ENCODE measurements at places on chromosomes 2 and 18. TPM values are rescaled to one million over a fixed set of nuclear protein-coding genes. Genes with fewer than 3 reads are reported as not detected.

The NT5DC4 gene
- polyA plus RNA-seq = 0.18 TPM

DNA sequence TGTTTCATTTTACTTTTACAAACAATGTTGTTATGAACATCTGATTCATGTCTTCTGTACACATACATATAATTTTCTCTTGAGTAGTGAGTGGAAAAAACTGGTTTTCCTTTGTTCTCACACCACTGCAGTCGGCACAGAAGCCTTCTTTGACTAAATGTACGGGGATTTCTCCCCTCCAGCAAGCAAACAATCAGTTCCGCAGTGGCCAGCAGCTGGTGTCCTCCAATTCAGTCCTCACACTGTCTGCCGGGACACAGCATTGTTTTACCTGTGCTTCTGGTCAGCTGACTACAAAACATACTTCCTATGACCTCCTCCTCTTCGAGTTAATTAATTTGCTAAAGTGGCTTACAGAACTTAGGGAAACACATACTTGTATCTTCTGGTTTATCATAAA, 202.8 kb downstream of the WDR7 start:
- no peak for DNase-seq

The AGXT gene
- polyA plus RNA-seq = 0.11 TPM

The FEV gene
- polyA plus RNA-seq = not detected

DNA sequence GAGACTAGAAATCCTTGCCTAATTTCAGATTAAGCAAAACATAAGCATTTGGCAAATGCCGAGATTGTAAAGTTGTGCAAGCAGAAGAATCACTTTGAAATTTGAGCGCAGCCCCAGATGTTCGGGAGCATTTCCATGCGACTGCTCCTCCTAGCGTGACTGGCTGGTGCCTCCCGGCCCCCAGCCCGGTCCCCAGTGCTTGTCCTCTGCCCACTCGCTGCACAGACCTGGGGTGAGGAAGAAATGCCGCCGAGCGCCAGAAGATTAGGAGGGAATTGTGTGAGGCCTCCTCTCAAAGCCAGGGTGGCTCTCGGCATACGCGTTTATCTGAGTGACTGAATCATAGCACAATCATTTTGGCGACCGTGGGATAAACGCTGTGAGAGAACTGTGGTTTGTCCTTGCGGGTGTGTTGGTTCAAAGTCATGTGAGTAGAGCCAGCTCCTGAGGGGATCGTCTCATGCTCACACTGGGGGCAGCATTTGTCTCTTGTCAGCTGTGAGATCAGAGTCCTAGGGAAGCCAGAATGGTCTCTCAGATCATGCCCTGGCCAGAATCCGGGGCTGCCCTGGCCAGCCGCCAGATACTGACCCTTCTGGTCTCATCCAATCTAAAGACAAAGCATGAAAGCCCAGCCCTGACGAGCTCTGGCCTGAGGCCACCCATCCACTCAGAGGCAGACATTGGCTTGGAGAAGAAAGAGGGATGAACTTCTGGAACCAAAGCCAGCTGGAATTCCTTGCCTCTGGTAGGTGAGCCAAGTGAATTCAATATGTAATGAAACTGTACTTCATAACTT, 189.3 kb downstream of the SH3RF3 start:
- peak; percentile 95 for DNase-seq

- DNase-seq = no peak
Observed at GRCh38 chr2:7567646-7568045, 650.4 kb downstream of the RNF144A start.

The CPO gene
- polyA plus RNA-seq = 0.17 TPM

The LRRTM4 gene
- polyA plus RNA-seq = 1.6 TPM

The SLC9A4 gene
- not detected for polyA plus RNA-seq

DNA sequence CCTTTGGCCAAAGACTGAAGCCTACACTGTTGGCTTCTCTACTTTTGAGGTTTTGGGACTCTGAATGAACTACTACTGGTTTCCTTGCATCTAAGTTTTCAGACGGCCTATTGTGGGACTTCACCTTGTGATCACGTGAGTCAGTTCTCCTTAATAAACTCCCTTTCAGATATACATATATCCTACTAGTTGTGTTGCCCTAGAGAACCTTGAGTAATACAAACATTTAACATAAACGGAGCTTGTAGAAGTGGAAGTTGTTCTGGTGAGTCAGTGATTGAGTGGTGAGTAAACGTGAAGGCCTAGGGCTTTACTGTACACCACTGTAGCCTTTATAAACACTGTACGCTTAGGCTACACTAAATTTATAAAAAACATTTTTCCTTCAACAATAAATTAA, 107.2 kb upstream of the CDH2 start:
- DNase-seq = no peak

GRCh38 chr2:167100506-167100905, 212.2 kb downstream of the XIRP2 start:
- DNase-seq = no peak

The CNDP1 gene
- 0.31 TPM for polyA plus RNA-seq

The ACTG2 gene
- 10.8 TPM for polyA plus RNA-seq

- DNase-seq = peak; percentile 72
Observed at GRCh38 chr2:186575302-186575701, 14.6 kb upstream of the ITGAV start.

GRCh38 chr18:73940721-73941120, 206.9 kb downstream of the FBXO15 start:
- DNase-seq = no peak

DNA sequence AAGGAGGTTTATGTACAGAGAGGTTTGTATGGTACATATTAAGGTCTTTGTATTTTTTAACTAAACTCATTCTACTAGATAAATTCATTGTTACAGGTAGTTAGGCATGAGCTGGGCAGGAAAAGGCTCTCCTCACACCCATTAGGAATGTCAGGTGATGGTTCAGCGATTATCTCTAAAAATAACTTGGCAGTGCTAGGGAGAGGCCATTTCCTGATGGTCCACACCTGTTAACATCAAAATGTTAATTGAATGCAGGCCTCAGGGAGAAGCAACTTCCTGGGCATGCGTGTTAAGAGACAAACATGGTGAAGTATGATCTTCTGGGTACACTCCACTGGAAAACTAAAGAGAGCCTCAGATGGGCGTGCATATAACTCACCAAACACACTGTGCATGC, 73.6 kb downstream of the ARL6IP6 start:
- no peak for DNase-seq

The HOXD9 gene
- polyA plus RNA-seq = 7.1 TPM

The LIPG gene
- 4.7 TPM for polyA plus RNA-seq

- DNase-seq = peak; percentile 46
Observed at GRCh38 chr2:6148882-6149281, 456.7 kb downstream of the SOX11 start.

- no peak for DNase-seq
Observed at GRCh38 chr18:73409242-73409641, 541.5 kb upstream of the NETO1 start.

- no peak for DNase-seq
Observed at GRCh38 chr2:65053199-65053598, 3.0 kb upstream of the CEP68 start.

- DNase-seq = no peak
Observed at GRCh38 chr2:82007071-82007664, 1702.6 kb upstream of the LRRTM1 start.

GRCh38 chr2:170354855-170355780, 177.2 kb downstream of the MYO3B start:
- no peak for DNase-seq

The GKN2 gene
- polyA plus RNA-seq = not detected

The EVX2 gene
- not detected for polyA plus RNA-seq

GRCh38 chr2:234218266-234219045, 168.0 kb downstream of the SPP2 start:
- no peak for DNase-seq

The CACNB4 gene
- polyA plus RNA-seq = 3.9 TPM

DNA sequence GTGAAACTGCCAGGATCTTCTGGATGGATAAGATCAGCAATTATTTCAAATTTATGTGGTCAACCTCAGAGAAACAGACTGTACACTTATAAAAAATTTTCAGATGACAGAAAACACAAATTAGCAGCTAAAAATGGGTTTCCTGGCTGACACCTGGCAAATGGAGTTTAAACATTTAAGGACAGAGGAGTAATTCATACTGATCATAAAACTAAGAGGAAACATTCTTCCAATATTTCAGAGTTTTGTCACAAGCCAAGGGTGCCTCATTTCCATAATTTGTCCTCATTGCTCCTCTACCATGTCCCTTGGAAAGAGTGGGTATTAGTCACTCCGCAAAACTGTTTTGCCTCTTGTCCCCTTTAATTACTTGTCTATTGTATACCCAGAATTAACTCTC, 70.2 kb downstream of the TMEFF2 start:
- no peak for DNase-seq

DNA sequence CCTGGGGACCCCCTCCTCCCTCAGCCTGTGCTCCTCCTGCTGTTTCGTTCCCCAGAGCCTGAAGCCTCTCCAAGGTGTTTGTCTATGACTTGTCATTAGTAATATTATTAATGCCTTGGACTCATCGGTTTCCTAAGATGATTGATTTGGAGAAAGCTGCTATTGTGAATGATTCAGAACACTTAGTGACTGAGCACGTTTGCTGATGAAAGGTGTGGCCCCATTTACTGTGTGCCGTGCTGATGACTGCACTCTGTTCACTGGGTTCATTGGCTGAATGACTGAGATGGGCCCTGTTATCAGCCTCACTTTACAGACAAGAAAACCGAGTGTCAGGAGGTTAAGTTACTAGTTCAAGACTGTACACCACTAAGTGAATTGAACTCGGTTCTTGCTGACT, 111.4 kb downstream of the SPP2 start:
- DNase-seq = no peak

- no peak for DNase-seq
Observed at GRCh38 chr2:201059961-201060755, 11.3 kb downstream of the HYCC2 start.

GRCh38 chr2:228072669-228073068, 108.8 kb downstream of the SPHKAP start:
- DNase-seq = no peak

- DNase-seq = no peak
Observed at GRCh38 chr2:217739741-217740140, 263.1 kb downstream of the TNS1 start.

The GAL3ST2 gene
- 0.26 TPM for polyA plus RNA-seq

DNA sequence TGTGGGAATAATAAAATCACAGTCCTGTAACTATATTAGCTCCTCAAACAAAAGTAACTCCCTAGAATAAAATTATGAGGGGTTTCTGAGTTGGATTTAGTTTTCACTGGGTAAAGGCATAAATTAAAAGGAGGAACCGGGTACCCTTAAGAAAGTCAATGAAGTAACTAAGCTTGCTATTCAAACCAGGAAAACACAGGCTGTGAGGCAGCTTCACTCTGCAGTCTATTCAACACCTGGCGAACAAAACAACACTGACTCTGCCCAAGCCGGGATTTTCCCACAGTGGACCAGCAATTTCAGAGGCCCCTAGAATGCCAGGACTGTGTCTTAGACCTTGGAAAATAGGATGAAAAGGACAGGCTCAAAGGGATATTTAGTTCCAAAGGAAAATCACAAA, 24.6 kb upstream of the CREB1 start:
- DNase-seq = no peak

DNA sequence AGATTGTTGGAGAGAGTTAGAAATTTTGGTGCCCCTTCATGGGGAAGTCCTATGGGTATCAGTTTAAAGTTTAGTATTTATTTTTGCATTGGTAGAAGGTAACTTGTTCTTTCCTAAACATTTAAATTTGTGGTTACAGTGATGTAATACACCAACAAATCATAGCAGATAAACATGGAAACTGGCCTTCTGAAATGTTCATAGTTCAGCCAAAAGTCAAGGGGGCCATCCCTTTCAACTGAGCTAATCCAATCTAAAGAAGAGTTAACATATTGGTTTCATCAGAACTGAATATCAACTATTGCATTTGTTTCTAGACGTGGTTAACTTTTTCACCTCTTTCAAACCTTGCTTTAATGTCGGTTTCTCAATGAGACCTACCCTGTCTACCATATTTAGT, 46.3 kb downstream of the PPP1R1C start:
- DNase-seq = no peak

- no peak for DNase-seq
Observed at GRCh38 chr2:165567273-165567672, 97.8 kb downstream of the CSRNP3 start.

The CRACDL gene
- polyA plus RNA-seq = 1.6 TPM

The R3HDM1 gene
- 26.5 TPM for polyA plus RNA-seq

DNA sequence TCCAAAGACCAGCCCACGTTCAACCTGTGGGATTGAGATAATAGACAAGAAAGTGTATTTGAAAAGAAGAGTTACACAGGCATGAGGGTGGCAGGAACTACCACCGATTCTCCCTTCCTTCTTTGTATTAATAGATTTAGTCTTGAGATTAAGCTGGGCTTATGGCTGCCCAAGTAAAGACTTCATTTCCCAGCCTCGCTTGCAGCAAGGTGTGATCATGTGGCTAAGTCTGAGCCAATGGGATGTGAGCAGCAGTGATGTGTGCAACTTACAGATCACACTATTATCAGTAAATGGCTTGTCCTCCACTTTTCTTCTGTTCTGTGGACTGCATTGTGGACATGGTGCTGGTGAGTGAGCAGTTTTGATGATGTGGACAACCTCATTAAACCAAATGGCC, 101.7 kb downstream of the POLR1A start:
- DNase-seq = no peak

DNA sequence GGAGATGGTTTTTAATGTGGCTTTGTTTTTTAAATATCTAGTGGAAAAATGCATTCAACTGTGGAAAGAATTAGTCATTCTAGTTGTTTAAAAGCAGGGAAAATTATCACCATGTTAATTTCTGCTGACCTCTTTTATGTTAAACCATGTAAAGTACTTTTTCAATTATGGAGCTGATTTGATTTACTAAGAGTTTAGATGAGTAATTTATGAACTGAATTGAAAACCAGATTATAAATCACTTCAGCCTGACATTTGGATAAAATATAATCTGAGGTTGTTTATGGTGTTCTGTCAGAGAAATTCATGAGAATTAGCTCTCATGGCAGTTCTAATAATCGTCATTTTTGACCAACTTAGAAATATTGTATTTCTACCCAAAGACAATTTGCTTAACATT, 11.6 kb downstream of the ITGA4 start:
- DNase-seq = no peak

The SLC4A3 gene
- 7.3 TPM for polyA plus RNA-seq

DNA sequence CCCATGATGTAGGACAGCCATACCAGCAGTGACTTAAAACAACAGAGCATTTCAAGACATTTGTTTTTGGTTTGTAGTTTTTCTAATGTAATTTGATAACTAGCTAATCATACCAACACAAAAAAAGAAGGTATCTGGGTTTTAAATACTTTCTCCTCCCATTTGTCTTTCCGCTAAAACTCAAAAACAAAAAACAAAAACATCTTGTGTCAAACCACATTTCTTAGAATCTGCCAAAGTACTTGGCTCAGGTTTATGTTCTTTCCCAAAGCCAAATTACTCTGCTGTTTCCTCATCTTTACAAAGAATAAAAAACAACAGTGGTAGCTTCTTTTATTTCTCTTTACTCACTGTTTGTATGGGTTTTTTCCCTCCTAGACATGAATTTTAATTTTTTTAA, 71.5 kb downstream of the GREB1L start:
- DNase-seq = no peak

DNA sequence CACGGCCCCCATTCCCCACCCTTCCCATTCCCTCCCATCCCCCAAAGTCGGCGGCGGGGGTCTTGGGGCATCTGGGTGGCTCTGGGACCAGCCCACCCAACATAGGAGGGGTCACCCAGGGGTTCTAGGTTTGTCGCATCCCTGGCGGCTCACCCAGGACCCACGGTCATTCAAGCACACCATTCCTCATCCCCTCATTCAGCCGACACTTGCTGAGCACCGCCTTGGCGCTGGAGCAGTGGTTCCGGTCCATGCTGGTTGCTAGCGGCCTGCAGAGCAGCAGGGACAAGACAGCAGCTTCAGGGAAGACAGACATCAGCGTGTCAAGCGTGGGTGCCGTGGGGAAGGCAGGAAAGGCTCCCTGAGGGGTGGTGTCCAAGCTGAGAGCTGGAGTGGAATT, 50.5 kb upstream of the OTOS start:
- DNase-seq = no peak

The SCG2 gene
- 0.15 TPM for polyA plus RNA-seq

The SPDYA gene
- polyA plus RNA-seq = 0.88 TPM

Measured in muscle of back (tissue), 13 donors.